ENCODE measurements at places on chromosomes 11 and 22. TPM values are rescaled to one million over a fixed set of nuclear protein-coding genes. Genes with fewer than 3 reads are reported as not detected.

- no peak for DNase-seq
These were observed 20.3 kb downstream of the MB start for GRCh38 chr22:35596821-35597220.

DNA sequence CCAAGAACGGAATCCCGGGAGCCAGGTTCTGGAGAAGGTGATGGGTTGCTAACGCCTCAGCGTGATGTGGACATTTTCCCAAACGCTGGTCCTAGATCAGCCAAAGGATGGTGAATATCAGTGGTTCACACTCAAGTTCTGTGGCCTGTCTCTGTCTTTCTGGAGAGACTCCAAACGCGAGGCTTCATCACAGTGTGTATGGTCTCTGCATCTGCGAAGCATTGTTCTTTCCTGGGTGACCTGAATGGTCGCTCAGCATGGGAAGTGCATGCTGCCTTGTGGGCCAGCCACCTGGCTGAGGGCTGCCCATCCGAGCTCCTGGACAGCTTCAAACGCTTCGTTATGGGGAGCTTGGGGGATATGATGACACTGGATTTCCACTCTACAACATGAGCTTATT, 810.0 kb downstream of the TBC1D22A start:
- DNase-seq, result no peak

- no peak for DNase-seq
These were observed 24.8 kb upstream of the MICAL2 start for GRCh38 chr11:12085371-12086251.

GRCh38 chr22:35864545-35865165, 147.0 kb downstream of the APOL5 start:
- no peak for DNase-seq

DNA sequence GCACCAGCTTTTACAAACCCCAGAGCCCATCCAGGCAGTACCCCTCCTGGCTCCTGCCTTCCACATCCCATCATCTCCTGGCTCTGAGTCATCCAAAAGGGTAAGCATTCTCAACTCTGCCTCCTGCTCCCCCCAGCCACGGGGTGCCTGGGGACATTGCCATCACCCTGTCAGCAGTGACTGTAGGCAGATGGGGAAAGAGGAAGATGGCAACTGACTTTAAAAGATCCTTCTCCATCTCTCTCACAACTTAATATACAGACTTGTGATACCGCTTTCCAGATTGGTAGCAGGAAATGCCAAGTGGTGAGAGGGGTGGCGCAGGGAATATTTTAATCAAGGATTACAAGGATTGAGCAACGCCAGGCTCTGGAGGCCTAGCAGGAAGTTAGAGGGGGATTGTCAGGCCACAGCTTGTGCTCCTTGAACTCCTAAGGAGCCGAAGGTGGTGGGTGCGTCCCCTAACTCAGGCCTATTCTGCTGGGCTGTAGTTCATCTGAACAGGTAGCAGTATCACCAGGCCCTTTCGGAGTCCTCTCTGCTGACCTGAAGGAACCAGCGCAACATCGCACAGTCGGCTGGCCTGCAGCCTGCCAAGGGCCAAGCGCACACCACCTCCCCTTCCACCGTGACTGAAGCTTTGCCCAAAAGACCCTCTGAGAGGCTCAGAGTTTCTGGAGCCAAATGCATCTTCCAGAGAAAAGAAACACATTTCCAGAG, 83.3 kb downstream of the ZC3H12C start:
- DNase-seq, result peak; percentile 49

The GRAP2 gene
- 0.52 TPM for total RNA-seq
